ENCODE measurements at places on chromosomes 7 and 10. TPM values are rescaled to one million over a fixed set of nuclear protein-coding genes. Genes with fewer than 3 reads are reported as not detected.

The UTF1 gene
- not detected for total RNA-seq

The ZNF282 gene
- 20.2 TPM for total RNA-seq

The ACBD7 gene
- total RNA-seq, result 7.5 TPM

The CPN1 gene
- total RNA-seq, result not detected

The EIF5AL1 gene
- total RNA-seq, result 0.24 TPM

The PRSS37 gene
- total RNA-seq, result not detected

The ABCA13 gene
- 6.3 TPM for total RNA-seq

The PLXNA4 gene
- total RNA-seq, result 0.34 TPM

The SPDYE16 gene
- not detected for total RNA-seq

The PTPN20 gene
- total RNA-seq, result 12.7 TPM

The ANKRD1 gene
- 30.7 TPM for total RNA-seq

The GIMAP2 gene
- not detected for total RNA-seq

The ZNF107 gene
- 0.52 TPM for total RNA-seq

The KLLN gene
- total RNA-seq, result not detected

DNA sequence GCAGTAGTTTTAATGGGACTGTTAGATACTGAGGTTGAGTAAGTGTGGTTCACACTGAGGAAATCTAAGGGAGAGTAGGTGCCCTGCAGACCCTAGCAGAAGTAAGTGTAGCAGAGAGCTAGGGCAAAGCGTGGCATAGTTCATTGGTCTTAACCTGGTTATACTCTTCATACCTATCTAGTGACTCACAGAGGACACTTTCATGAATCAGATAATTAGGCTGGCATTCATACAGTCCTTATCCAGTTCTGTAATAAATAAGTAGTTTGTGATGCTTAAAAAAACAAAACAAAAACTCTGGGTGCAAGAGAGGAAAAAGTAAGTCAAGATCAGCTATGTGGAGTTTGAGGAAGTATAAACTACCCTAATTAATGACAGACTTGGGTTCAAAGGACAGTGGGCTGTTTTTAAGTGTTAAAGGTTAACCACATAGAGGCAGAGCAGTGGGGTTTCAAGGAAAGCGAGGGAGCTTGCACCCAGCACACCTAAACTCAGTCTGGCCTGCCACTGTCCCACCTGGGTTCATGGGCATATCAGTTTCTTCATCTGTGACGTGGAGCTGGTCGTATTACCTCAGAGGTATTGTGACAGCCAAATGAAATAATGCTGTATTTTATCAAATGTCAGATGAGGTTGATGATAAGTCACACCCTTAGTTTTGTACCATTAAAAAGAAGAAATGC is 27.1 kb downstream of the LMTK2 start:
- peak; percentile 80 for DNase-seq

DNA sequence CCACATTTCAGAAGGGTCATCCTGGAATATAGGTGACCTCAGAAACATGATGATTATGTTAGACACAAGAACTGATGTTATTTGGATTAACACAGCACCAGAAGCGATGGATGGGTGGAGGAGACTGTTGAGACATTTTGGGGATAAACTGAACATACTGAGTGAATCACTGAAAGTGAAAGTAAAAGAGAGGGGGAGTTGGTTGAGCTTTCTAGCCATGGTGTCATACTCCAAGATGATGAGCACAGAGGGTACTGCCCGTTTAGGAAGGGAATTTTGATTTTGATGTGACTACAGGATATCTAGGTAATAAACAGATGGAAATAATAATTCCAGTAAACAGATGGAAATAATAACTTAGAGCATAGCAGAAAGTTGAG is 248.0 kb upstream of the NPY start:
- DNase-seq, result no peak

GRCh38 chr7:142153400-142153799 is 41.9 kb downstream of the MGAM2 start:
- no peak for DNase-seq

DNA sequence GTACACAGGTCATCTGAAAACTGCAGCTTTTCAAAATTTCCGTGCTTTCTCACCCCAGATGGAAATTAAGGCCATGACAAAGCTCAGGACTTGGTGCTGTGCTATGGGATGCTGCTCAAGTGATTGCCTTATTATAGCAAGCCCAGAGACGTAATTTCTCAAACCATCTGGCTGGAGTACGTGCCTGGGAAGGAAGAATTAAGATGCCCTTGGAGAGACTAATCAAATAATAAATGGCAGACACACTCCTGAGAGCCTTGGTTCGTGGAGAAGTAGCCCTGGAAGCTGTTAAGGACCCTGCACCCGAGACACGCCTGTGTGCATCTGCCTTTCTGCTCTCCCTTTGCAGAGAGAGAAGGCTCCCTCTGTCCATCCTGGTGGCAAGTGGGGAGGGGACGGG is 38.3 kb upstream of the PRLHR start:
- DNase-seq, result no peak

DNA sequence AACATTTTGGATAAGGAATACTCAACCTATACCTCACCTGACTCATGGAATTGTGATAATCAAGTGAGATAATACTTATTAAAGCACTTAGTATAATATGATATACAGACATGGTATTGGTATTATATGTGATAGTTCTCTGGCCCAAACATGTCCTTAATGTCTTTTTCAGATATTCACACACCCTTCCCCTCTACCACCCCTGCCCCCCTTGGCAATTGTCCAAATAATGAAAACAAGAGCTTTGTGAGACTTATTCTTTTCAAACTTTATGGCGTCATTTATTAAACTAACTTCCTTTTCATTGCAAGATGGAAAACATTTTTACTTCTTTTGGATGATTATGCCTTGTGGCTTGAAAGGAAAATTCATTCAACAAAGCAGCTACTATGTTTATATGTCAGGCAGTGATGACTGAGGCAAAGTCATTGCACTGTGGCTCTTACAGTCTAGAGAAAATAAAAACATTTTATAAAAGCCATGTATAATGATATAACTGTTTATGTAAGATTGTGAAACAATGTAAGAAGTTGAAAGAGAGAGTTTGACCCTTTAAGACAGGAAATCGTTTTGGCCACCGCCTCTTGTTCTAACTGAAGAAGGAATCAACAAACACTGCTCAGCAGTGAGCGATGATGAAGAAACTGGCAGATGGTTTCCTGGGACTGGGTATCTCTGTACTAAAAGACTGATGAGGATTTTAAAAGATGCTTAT is 27.4 kb downstream of the MINPP1 start:
- DNase-seq, result no peak

- DNase-seq, result peak; percentile 21
Measured at GRCh38 chr7:31938650-31939049, 131.6 kb downstream of the PDE1C start.

DNA sequence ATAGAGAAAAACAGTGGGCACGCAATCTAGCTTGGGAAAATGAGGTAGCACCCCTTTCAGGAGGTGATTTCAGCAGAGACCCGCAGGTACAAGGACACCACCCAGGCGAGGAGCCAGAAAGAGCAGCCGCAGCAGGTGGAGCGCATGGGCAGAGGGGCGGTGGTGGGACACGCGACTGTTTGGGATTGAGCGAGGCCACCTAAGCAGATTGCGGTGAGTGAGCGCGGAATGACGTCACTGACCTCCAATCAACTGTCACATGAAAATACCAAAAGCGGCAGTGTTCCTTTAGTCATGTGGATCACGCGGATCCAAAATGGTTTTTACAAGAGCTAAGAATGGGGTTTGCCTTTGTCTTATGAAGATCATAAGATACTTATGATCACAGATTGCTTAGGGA is 40.2 kb upstream of the SLC26A3 start:
- DNase-seq, result no peak

GRCh38 chr10:124004663-124005004 is 88.8 kb downstream of the CHST15 start:
- DNase-seq, result no peak

- no peak for DNase-seq
Measured at GRCh38 chr7:14184292-14184864, 194.9 kb upstream of the ETV1 start.

DNA sequence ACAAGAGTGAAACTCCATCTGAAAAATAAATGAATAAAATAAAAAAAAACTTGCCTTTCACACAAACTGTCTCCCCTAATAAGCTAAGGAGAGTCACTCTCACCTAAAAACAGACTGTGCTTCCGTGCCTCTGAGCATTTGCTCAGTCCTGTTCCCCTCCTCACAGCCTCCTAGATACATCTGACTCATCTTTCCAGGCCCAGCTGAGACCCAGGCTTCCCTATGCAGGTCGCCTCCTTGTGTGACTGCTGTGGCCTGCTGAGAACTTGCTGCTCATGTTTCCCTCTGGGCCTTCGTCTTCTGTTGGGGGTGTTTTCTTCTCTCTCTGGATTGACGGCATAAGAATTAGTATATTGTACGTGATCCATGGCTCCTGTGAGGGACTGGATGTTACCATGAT is 777.7 kb downstream of the LRMDA start:
- DNase-seq, result no peak

DNA sequence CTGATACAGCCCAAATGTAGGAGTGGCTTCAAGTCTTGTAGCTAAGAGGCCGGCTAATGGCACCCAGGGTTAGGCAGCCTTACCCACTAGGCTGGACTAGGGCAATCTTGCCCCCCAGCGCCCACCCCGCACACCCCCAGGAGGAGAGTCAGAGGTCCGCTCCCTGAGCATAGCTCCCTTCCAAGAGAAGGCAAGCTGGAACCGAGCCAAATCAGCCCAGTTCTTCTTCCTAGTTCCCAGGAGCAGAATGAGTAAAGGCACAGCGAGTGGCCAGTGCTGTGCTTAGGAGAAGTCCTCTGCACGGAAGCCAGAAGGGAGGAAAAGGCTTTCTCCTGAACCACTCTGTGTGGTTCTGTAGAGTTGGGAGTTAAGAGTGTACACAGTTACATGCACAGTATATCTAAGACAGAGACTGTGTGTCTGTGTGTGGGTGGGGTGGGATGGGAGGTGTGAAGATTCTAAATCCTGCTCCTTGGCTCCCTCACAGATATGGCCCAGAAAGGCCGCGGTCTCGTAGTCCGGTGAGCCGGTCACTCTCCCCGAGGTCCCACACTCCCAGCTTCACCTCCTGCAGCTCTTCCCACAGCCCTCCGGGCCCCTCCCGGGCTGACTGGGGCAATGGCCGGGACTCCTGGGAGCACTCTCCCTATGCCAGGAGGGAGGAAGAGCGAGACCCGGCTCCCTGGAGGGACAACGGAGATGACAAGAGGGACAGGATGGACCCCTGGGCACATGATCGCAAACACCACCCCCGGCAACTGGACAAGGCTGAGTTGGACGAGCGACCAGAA is 59.7 kb upstream of the PDCD4 start:
- no peak for DNase-seq

- no peak for DNase-seq
Measured at GRCh38 chr7:150388709-150389531, 9.8 kb downstream of the ZNF775 start.
